ENCODE measurements at places on chromosomes 2 and 18.

- no peak for DNase-seq
These were observed 27.0 kb upstream of the SCN1A start for GRCh38 chr2:166154685-166155338.

DNA sequence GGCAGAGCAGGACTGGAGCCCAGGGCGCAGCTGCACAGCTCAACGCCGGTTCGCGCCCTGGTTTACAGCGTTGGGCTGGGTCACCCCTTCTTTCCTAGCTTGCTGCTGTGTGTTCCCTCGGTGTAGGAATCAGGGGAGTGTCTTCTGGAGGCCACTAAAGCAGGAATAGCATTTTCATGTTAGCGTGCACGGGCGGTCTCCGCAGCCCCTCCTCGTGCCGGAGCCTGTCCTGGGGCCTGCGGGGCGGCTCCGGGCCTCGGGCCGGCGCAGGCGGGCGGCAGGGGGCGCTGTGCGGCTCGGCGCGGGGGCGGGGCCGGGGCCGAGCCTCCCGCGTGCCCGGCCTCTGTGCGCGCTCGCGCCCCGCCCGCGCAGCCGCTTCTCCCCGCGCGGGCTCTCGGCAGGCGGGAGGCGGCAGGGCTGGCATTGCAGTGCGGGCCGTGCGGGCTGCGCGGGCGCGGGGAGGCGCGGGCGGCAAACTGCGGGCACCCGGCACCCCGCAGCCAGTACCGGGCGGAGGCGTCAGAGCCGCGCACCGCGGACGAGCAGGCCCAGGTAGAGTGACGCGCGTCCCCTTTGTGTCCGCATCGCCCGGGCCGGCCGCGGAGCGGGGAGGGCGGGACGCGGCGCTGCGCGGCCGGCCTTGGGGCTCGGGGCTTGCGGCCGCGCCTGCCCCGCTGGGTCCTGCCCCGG is at the start of gene RNF144A:
TSS of gene RNF144A (plus strand) at position 342 of the 690 bp plus-strand sequence. CDS start 79,515 bp downstream, outside the sequence.
- peak; percentile 68 for DNase-seq

DNA sequence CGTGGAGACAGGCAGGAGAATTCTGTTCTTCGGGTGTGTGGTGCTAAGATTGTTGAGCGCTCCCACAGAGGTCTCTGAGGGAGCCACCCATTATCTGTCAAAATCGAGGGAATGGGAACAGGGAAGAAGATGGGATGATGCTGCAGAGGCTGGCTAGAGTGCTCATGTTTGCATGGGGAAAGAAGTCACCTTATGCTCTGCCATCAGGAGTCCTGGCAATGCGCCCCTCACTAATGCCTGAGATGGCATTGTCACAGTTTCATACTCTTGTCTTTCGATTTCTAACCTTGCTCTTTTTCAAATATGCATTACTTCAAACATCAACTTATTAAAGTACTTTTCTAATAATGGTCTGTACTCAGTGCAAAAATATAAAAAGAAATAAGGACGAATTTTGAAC is 463.3 kb upstream of the CELF4 start:
- no peak for DNase-seq

GRCh38 chr18:34153711-34154110 is 71.0 kb downstream of the NOL4 start:
- no peak for DNase-seq

DNA sequence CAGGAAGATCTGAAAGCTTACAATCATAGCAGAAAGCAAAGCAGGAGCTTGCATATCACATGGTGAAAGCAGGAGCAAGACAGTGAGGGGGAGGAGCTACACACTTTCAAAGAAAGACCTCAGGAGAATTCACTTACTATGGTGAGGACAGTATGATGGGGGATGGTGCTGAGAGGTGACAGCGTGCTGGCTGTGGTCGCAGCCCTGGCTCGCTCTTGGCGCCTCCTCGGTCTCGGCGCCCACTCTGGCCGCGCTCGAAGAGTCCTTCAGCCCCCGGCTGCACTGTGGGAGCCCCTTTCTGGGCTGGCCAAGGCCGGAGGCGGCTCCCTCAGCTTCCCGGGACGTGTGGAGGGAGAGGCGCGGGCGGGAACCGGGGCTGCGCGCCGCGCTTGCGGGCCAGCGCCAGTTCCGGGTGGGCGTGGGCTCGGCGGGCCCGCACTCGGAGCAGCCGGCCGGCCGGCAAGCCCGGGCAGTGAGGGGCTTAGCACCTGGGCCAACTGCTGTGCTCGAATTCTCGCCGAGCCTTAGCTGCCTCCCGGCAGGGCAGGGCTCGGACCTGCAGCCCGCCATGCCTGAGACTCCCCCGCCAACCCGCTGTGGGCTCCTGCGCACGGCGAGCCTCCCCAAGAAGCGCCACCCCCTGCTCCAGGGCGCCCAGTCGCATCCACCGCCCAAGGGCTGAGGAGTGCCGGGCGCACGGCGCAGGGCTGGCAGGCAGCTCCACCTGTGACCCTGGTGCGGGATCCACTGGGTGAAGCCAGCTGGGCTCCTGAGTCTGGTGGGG is 131.9 kb upstream of the SPATS2L start:
- no peak for DNase-seq

DNA sequence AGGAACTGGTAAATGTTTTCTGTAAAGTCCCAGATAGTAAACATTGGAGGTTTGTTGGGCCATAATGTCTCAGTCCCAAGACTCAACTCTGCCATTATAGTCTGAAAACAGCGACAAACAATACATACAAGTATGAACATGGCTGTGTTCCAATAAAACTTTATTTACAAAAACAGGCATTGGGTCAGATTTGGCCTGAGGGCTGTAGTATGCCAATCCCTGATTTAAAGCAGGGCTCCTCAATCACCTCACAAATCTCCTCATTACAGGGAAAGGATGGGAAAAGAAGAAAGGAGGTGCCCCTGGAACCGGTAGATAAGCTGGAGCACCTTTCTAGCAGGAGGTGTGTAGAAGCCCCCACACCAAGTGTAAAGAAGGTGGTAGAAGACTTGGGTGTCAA is 48.9 kb upstream of the UPP2 start:
- DNase-seq = no peak

DNA sequence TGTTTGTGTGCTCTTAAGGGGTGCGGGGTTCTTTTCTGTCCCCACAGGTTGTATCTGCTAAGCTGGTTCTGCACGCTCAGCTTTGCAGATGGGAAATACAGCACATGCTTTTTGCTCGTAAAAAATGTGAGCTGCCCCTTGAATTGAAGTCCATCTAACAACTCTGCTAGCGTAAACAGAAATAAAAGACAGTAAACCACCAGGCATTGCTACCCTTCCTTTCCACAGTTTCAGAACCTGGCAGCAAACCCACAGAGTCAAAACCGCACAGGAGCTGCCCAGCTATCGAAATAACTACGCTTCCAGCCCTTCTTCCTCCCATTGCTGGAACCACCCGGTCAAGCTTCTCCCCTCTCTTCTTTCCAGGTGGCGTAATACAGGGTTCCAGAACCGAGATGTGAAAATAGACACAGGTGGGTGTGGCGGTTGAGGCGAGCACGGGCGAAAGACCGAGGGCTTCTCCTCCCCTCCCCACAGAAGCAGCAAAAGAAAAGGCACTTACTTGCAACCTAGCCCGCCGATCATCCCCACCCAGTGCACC is 479 bp downstream of the SCN9A start:
- no peak for DNase-seq

DNA sequence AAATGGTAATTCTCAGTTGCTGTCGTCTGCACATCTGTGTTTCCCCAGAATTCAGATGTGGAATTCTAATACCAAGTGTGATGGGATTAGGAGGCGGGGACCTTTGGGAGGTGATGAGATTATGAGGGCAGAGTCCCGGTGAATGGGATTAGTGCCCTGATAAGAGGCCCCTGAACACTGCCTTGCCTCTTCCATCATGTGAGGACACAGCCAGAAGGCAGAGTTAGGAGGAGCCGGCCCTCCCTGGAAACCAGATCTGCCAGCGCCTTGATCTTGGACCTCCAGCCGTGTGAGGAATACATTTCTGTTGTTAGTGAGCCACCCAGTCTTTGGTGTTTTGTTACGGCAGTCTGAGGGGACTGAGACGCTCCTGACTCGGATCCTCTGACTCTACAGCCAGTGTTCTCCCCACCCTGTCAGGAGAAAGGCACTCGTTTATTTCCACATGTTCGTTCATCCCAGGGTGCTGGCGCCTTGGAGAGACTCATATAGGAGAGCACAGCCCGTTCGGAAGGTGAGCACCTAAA is 395.0 kb downstream of the ZNF516 start:
- DNase-seq = no peak

DNA sequence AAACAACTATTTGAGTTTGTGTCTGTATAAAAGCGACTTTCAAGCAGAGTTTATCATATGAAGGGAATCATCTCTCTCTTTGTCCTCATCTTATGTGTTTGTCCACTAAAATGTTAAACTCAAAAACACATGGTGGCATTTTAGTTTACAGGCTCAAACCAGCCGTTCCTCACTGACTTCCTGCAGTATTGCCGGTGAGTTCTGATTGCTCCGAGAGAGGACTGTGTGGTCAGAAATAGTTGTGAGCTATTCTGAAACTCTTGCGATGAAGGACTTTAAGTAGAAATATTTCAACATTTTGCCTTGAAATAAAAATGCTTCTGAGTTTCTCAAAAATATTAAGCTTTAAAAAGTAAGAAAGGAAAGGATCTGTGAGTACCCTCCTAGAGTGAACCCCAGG is 163.2 kb upstream of the CAVIN2 start:
- no peak for DNase-seq

DNA sequence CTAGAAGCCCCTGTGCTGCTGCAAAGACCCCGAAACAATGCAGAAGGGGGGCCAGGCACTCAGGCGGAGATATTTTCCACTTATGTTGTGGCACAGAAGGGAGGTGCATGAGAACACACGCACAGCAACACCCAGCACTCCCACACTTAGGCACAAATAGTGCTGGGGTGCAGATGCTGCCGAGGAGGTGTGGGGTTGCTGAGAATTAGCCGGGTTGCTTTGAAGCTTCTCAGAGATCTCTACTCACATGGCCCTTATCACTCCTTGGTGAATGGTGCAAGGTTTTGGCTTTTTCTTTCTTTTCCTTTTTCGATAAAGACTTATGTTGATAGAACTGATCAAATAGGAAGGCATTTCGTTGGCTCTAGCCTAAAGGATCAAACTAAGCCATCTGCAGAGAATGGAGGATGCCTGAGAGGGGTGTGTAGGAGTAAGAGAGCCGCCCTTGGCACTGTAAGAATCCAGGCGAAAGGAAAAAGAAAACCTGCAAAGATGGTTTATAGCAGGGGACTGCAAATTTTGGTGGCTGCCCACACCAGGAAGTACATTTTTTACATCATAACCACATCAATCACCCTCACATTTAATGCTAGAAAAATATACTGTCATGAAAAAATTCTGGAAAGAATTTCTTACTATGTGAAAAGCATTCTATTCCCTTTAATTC is 27.9 kb upstream of the FHL2 start:
- no peak for DNase-seq

DNA sequence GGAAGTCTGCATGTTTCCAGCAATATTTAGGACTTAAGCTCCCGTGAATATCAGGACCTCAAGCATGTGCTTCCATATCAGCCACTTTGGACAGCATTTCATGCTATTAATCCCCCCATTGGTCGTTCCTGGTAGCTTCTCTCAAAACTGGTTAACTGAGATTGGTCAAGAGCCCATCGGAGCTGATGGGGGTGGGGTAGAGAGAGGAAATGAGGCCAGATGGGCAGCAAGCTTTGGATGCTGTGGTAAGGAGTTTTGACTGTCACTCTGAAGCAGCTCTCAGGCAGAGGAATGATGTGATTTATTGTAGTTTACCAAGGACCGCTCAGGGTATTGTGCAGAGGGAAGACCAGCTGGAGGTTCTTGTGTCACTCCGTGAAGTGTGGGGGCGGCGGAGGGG is 81.8 kb downstream of the FAM168B start:
- DNase-seq = no peak

GRCh38 chr2:885230-886071 is 65.2 kb upstream of the SNTG2 start:
- no peak for DNase-seq

DNA sequence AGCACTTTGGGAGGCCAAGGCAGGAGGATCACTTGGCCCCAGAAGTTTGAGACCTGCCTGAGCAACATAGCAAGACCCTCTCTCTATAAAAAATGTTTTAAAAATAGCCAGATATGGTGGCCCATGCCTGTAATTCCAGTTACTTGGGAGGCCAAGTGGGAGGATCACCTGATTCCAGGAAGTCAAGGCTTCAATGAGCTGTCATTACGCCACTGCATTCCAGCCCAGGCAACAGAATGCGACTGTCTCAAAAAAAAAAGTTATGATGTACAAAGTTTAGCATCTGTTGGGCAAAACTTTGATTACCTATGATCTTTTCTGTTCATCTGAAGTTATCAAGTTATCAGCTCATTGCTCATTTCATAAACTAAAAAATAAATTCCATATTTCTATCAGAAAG is 504.1 kb upstream of the PKDCC start:
- no peak for DNase-seq

GRCh38 chr2:191171708-191172355 is 21.0 kb upstream of the STAT4 start:
- no peak for DNase-seq

- DNase-seq = no peak
These were observed 519.9 kb upstream of the TNP1 start for GRCh38 chr2:217379807-217380206.

DNA sequence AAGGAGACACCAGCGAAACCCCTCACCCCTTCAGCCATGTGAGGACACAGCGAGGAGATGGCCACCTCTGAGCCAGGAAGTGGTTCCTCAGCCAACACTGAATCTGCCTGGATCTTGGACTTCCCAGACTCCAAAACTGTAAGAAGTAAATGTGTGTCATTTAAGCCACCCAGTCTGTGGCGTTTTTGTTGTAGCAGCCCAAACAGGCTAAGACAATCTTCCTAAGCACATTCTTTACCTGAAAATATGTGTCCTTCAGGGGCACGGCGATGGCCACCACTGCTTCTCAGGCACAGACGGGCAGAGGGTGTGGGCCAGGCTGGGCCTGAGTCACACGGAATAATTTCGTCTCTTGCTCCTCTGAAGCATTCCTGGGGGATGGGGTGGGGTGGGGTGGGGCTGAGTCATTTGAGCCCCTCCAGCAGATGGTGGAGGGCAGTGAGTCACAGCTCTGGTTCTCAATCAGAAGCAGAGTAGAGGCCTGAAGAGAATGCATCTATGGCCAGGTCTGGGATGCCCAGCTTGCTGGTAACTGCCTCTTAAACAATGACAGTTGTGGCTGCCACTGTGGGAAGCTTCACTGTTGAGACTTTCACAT is 142.4 kb downstream of the CAPN13 start:
- no peak for DNase-seq
